ENCODE measurements at places on chromosomes 4 and X.

GRCh38 chr4:114780205-114780604, 181.6 kb downstream of the UGT8 start:
- peak; percentile 51 for DNase-seq

DNA sequence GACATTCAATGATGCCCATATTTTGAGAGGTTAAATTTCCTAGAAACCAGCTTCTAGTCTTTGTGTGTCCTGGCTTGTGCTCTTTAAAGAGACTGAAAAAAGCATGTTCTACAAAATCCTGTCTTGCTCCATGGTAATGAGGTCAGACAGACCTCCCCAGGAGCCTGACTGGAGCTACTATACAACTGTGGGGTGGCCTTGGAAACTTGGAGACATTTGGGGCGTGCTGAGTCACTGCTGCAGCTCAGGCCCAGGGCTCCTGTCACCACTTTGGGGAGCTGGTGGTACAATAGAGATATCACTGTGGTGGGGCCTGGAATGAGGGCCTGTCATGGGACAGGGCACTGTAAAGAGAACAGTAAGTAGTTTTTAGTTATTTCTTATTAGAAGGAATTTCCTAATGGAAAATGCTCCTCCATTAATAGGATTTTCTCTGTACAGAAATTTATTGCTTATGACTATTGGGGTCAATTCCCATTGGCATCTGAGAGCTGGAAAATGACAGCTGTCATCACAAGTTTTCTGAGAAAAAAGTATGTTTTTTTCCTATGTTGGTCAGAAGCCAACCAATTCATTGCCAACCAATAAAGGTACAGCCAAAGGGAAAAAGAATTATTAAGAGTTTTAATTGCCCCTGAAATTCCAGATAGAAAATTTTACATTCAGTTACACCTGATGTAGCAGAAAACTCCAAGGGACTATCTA, 207.4 kb upstream of the JADE1 start:
- peak; percentile 57 for DNase-seq

GRCh38 chr4:92524131-92524530, 220.4 kb downstream of the GRID2 start:
- DNase-seq, result no peak

DNA sequence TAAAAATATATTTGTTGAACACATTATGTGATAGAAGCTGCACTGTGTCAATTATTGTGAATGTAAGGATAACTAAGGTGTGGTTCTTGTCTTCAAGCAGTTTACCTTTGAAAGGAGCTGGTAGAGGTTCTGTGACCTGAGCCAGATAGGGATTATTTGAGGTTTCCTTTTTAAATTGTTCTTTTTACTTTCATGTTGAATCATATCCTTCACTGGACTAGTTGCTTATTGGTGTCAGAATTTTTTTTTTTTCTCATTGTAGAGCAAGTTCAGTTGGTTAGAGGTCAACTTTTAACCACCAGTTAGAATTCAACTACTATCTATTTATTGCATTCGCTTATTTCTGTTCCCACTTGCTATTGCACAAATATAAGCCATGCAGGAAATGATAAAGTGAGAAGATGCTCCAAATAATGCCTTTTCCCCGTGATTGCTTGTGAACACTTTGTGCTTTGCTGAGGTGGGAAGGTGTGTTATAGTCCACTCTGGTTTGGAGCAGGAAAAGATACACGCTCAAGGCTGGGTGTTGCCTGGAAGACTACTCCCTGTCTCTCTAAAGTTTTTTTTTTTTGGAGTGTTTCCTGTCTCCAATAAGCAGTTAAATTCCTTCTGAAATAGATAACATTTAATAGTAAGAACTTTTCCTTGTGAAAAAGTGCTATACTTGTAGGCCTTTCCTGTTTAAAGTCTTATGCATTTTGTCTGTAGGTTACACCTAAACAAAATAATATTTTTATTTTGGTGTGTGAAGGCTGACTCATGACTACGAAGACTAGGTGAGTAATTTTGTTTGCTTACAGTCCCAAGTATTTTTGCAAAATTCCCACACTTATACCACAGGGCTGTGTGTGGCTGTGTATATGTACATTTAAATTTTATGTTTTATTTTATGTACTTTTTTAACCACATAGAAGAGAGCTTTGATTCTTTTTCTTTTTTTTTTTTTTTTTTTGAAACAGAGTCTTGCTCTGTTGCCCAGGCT, 83.8 kb upstream of the LCORL start:
- no peak for DNase-seq

DNA sequence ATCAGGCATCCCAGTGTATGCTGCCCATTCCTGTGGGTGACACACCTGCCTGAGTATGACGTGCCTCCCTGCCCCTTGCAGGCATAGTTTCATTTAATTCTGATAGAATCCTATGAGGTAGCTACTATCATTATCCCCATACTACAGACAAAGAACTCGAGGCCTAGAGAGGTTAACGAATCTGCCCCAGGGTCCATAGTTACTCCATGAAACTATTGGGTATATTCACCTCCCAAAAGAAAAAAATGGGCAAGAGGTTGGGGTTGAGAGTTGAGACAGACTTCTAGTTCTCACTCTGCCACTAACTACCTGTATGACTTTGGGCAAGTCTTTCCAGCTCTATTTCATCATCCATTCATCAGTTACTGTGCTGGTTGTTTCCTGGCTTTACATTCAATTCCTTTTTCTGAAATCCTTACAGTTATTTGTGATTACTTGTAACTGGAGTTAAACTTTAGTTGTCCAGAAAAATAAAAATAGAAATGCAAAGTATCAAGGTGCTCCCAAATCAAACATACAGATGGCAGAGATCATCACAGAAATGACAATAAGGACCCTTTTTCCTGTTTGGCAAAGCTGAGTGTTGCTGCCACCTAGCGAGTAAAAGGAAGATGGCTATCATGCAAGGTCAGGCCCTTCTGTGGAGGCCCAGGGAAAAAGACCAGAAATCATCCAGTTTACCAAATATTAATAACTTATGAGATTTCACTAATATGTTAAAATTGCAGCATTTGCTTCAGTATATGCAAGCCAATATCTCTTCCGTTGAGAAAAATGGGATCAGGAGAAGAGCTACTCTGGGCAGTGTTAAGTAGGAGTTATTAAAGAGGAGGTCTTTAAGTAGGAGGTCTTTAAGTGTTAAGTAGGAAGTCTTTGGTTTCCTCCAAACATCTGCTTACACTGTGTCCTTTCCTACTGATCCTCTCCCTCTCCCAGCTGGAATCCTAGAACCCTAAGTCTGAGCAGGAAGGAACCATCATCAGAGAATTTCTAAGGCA, 17.1 kb upstream of the MAP7D3 start:
- DNase-seq, result peak; percentile 47

DNA sequence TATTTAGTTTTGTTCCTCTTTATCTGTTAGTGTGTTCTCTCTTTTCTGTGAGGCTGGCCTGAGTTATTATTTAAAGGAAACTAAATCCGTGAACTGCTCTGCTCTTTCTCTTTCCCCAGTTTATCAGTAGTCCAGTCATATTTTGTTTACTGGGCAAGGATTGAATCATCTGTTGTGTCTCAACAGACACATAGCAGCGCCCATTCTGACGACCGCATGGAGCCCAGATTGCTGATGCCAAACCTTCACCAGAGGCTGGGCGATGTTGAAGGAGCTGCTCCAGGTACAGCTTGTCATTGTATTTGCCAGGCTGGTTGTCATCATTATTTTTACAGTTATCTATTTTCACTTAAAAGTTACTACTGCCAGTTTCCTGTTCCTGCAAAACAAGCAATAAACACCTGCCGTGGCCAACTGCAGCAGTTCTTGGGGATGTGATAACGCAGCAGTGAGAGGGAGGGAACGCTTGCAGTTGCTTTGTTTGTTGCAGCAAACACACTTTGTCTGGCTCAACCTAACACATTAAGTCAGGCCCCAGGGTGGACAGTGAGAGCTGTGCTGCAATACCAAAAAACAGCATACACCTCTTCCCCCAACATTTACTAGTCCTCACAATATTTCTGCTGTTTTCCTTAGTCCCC, 10.1 kb downstream of the REELD1 start:
- DNase-seq, result no peak

DNA sequence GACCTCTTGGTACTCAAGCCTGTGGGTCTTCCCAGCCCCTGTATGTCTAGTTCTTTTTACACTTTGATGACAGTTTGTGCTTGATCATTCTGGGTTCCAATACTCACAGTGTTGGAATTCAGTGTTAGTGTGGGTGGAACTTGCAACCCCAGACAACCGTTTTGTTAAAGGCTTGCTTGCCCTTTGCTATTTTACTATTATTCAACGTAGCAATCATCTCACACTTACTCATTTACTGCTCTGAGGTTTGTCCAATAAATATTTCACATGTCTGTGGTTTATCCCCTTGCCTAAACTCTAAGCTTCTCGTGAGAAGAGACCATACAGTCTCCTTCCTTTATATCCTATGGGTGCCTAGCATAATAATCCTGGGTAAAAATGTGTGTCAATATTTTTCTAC, 15.3 kb downstream of the CCNG2 start:
- DNase-seq, result peak; percentile 93

- no peak for DNase-seq
These were observed 359.2 kb downstream of the FBXW7 start for GRCh38 chr4:152176627-152177214.

DNA sequence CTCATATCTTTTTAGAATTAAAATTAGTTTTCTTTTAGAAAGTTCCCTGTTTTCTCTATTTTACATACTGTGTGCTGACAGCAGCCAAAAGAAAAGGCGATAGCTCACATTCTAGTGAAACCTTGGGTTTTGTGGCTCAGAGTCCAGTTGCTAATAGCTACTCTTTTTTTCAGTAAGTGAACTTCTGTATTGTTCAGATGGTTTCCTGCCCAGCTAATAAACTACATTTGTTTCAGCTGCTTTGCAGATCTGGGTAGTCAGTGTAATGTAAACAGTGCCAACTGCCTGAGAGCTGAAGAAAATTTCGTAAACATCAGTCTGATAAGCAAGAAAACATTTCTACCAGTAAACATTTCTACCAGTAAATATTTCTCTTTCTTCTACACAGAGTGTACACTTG, 370.2 kb downstream of the GRIA2 start:
- DNase-seq, result no peak

DNA sequence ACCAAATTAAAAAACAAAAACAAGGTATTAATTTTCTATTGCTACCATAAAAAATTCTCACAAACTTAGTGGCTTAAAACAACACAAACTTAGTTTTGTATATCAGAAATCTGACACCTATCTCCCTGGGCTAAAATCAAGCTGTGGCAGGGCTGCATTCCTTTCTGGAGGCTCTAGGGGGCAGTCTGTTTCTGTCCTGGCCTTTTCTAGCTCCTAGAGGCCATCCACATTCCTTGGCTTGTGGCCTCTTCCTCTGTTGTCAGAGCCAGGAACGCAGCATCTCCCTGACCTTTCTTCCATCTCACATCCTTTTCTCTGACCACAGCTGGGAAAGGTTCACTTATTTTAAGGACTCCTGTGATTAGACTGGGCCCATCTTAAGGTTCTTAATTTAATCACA, 38.9 kb upstream of the TLR2 start:
- no peak for DNase-seq

- no peak for DNase-seq
These were observed 32.3 kb downstream of the GAB3 start for GRCh38 chrX:154718616-154719015.

DNA sequence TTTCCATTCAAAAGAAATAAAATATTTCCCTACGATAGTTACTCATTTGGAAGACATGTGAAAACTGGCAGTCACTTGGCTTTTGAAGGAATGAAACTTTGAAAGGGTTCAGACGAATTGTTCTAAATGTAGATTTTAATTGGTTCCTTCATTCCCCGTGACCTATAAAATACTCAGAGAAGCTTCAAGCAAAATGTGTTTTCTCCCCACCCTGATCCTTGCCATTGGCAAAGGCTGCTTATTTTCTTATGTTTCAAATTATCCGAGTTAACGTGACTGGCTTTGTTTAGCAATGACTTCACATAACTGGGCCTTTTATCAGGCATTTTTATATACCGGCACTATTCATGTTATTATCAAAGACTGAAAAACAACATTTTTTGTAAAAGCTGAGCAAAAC, 204.1 kb upstream of the NEIL3 start:
- DNase-seq, result no peak

DNA sequence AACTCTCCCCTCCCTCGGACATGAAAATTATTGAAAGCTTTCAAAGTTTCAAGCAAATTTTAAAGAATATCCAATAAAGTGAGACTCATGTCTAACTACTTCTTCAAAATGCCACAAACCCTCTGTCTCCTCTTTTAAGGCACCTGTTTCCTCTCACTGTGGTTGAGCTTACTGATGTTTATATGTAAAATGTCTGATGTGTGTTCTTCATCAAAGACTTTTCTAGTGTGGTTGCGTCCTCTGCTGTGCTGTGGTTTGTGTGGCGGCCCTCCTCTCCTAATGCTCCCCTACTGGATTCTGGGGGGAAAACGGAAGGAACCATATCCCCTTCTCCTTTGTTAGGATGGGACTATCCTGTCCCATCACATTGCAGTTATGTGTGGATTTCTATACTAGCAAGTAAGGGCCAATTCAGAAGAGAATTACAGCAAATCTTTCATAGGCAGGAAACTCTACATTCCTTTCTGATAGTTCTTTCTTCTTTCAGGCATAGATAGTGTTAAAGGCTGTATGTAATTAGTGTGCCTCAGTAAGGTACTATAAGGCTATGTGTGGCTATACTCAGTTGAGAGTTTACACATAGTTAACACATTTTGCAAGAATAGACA, 221.0 kb upstream of the GPRIN3 start:
- no peak for DNase-seq

GRCh38 chr4:168766604-168767316, 243.3 kb downstream of the CBR4 start:
- peak; percentile 67 for DNase-seq

- no peak for DNase-seq
These were observed 788.4 kb upstream of the GALNTL6 start for GRCh38 chr4:171024720-171025303.

- DNase-seq, result no peak
These were observed 66.4 kb upstream of the UGT2B15 start for GRCh38 chr4:68736813-68737212.

- DNase-seq, result no peak
These were observed 14.0 kb downstream of the PDGFC start for GRCh38 chr4:156957556-156957955.

DNA sequence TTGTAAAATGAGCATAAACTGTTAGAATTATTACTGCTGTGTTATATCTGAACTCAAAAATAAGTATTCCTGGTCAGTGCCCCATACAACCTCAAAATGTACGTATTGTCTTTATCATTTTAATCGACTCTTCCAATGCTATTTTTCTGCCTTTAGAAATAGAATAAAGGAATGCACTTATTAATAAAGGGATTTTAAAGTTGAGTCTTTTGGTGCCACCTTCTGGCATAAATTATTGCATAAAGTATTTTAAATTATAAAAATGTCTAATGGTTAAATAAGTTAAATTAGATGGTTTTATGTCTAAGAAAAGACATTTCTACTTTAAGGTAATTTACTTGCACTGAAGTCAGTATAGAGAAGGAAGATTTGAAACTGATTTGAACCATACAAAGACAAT, 424.0 kb upstream of the NDST4 start:
- DNase-seq, result peak; percentile 2

- DNase-seq, result peak; percentile 34
These were observed 38.9 kb downstream of the STARD8 start for GRCh38 chrX:68686097-68686977.

GRCh38 chr4:156983366-156983765, 11.8 kb upstream of the PDGFC start:
- DNase-seq, result no peak
